Endothelial cell of umbilical vein (primary cell): ENCODE measurements at places on chromosomes 5 and 9. TPM values are rescaled to one million over a fixed set of nuclear protein-coding genes. Genes with fewer than 3 reads are reported as not detected.

Gene BARX1
- not detected in 2 replicates for total RNA-seq

Gene INSL4
- not detected in 2 replicates for total RNA-seq

Gene PLEKHG4B
- not detected in 2 replicates for total RNA-seq

Gene TRIM36
- 0.69 and 1.2 TPM in 2 replicates for total RNA-seq

Gene TUSC1
- total RNA-seq = 12.1 TPM in 2 replicates

Gene PCDHA4
- total RNA-seq = 0.04 and 0.14 TPM in 2 replicates
